Glutamatergic neuron (in vitro differentiated cells): ENCODE measurements at places on chromosomes 6 and 20. TPM values are rescaled to one million over a fixed set of nuclear protein-coding genes. Genes with fewer than 3 reads are reported as not detected.
A peak's percentile ranks its signal among the peaks of the same experiment; 100 is the strongest.

DNA sequence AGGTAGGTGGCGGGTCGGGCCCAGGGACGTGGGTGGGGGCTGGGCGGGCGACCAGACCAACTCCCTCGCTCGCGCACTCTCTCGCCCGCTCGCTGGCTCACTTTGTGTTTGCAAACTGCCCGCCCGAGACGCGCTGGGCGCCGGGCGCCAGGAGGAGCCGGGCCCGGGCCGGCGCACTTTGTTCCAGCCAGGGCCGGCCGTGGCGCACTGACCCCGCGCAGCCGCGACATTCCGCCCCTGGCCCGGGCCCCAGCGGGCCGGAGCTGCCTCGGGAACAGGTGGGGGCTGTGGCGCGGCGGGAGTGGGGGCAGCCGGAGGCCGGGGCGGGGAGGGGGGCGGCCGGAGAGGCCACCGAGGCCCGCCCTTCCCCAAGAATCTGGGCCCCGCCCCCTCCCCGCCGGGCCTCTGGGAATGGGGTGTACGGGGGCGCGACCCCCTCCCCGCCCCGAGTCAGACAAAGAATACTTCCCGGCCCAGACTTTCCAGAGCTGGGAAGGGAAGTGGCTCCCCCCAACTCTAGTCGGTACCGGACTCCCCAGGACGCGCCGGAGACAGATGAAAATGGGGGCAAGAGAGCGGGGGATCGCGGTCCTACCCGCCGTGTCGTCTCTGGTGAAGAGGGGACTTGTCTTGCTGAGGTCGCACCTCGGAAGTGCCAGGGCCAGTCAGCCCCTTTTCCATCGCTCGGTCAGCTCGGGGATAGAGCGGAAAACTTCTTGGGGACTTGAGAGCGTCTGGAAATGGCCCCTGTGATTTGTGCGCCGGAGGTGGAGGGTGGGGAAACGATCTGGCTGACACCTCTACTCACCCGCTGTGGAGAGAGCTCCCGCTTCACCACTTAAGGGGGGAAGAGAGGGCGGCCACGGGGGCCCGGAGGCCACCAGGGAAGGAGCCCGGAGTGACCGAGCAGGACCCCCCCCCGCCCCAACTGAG, 951 bp downstream of the FOXP4 start:
- peak; percentile 61 for DNase-seq
- peaks cover 8% of the 10 kb centered on the region for H3K27me3 ChIP-seq
- H3K36me3 ChIP-seq = no peaks in the 10 kb centered on the region
- peaks cover 10% of the 10 kb centered on the region for H3K4me1 ChIP-seq
- peak overlapping the region; percentile 93 for H3K4me3 ChIP-seq

- H3K4me1 ChIP-seq = no peaks in the 10 kb centered on the region
- no peak overlapping the region for H3K4me3 ChIP-seq
- H3K27me3 ChIP-seq = peaks cover 2% of the 10 kb centered on the region
- no peaks in the 10 kb centered on the region for H3K36me3 ChIP-seq
- DNase-seq = no peak
- no peak overlapping the region for H3K27ac ChIP-seq
These were observed 181.2 kb downstream of the FOXA2 start for GRCh38 chr20:22403022-22403631.

DNA sequence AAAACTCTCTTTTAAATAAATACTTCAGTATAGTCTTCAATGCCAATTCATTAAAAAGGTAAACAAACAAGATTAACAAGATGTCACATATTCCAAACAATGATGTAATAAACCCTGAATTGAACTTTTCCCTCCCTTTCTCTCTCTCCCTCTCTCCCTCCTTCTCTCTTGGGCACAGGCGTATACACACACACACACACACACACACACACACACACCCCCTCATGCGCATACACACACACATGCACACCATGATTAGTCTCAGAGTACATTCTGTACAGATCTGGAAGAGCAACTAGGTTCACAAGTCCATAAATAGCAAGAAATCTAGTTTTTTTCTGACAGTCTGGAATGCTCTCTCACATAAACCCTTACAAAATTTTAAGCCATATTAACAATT, 128.3 kb downstream of the DST start:
- DNase-seq = no peak
- no peak overlapping the region for H3K27ac ChIP-seq
- no peaks in the 10 kb centered on the region for H3K36me3 ChIP-seq
- no peak overlapping the region for H3K4me3 ChIP-seq
- H3K27me3 ChIP-seq = peaks cover 3% of the 10 kb centered on the region

DNA sequence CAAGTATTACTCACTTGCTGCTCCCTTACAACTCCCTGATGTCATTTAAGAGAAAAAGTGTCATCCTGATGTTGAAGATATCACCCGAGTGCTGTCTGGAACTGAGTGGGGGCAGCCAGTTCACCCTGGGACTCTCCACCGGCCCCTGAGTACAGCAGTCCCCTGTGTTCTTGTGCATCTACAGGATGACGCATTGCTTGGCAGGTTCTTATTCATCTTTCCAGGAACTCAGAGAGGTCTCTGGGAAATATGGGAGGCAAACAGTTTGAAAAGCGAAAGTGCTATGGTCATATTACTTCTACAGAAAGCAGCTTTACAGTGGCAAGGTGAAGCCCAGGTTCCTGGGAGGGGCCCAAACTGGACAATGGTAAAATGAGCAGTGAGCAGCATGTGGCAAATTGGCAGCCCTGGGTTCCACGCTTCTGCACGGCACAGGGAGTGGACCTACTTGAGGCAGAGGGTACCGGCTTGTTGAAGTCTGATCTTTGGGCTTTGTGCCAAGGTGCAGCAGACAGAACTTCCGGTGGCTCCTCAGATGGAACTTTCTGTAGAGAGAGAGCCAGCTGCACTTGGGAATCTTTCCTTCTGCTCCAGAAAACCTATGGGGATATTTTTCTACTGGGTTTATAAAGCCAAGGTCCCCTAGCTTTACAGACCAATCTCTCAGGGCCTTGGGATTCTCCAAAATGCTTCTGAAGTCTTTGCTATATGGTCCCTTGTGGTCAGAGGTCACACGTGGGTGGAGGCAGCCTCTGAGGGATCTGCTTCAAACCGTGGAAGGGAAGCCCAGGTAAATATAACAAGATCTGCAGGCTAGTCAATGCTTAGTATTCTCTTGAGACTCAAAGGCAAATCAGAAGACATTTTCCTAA, 128.3 kb downstream of the MAP3K7 start:
- no peak overlapping the region for H3K4me3 ChIP-seq
- peaks cover 4% of the 10 kb centered on the region for H3K36me3 ChIP-seq
- no peaks in the 10 kb centered on the region for H3K4me1 ChIP-seq
- H3K27me3 ChIP-seq = peaks cover 2% of the 10 kb centered on the region

GRCh38 chr6:125183391-125183790, 29.8 kb downstream of the TPD52L1 start:
- no peaks in the 10 kb centered on the region for H3K27me3 ChIP-seq
- H3K27ac ChIP-seq = no peak overlapping the region
- H3K36me3 ChIP-seq = no peaks in the 10 kb centered on the region
- H3K4me1 ChIP-seq = no peaks in the 10 kb centered on the region
- H3K4me3 ChIP-seq = no peak overlapping the region
- no peak for DNase-seq

SLC4A11 gene
- total RNA-seq = 27.2 TPM

SPATS1 gene
- not detected for total RNA-seq

B4GALT5 gene
- 61.3 TPM for total RNA-seq

CRYBG1 gene
- total RNA-seq = 0.15 TPM
